ENCODE measurements at places on chromosomes 11 and 22.

DNA sequence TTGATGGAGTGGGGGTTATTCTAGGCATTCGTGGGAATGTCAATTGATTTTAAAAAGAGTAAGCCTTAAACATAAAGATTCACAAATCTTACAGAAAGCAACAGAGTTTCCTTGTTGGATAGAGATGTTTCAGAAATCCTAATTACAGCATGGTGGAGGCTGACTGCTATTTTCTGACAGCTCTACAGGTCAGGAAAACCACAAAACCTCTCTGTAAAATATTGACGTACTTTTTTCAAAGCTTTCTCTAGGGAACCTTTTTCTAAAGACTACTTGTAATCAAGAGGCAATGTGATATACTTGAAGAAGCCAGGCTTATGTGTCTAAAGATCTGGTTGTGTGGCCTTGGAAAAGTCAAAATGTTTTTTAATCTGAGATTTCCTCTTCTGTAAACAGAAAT is 9.1 kb upstream of the OR8B8 start:
- DNase-seq = no peak

- no peak for DNase-seq
Measured at GRCh38 chr22:44271732-44272400, 40.9 kb downstream of the SHISAL1 start.

DNA sequence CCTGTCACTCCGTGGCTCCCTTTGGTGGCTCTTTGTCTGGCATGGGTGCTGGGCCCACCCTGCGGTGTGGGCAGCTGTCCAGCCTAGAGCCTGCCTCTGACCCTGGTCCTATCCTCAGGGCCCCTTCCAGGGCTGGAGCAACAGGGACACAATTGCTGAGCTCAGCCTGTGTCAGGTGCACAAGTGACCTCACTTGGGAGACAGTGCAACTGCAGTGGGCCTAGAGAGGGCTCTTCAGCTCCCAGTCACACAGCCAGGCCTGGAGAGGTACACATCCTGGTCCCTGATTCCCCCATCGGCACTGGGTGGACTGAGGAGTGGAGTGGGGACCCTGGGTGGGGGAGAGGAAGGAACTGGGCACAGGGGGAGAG is 43.9 kb downstream of the RTN4R start:
- DNase-seq = no peak

DNA sequence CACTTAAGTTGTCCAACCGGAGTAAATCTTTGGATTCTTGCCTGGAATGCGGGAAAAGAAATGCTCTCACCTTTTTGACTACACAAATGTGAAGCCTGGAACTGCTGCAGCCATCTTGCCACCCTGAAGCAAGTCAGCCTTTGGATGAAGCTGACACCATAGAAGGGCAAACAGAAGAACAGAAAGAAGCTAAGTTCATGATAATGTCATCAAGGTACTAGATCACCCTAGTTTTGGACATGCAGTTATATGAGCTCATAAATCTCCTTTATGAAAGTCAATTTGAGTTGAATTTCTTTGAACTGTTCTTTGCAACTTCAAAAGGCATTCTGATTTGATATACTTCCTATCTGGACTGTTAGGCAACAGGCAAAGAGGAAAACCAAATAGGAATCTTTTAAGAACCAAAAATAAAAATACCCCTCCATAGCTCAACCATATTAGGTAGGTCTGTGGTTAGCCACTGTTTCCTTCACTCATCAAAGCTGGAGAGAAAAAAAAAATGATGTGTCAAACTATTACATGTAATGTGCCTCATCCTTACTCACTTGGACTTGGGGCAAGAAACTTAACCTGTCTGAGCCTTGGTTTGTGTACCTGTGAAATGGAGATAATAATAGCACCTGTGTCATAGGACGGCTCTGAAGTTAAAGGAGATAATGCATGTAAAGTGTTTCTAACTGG is 91.9 kb downstream of the WT1 start:
- DNase-seq = no peak

DNA sequence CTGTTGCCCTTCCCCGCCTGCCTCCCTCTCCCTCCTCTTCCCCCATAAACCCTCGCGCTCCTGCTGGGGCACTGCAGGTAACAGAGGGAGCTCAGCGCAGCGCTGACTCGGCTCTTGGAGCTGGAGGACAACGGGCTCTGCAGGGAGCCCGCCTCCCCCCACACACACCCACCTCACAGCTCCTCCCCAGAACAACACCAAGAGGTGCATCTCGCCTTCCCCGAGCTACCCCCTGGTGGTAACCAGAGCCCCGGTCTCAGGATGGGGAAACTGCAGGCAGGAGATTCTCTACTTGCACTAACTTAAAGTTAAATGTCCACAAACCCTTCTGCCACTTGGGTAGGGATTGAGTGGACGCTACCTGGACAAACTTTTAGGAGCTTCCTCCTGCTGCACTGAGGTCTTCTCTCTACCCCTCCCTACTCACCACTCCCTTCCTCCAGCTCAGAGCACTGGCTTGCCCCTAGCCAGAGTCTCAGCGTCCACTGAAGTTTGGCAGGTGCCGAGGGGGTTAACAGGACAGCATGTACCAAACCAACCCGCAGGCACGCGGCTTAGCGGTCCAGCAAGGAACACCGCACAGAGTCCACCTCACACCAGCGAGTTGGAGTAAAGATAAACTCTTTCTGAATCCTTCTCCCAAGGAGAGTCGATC is 4.0 kb upstream of the SCN4B start:
- no peak for DNase-seq

- no peak for DNase-seq
Measured at GRCh38 chr11:43358279-43358800, 380 bp upstream of the TTC17 start.

GRCh38 chr22:24107661-24108060 is 73.6 kb upstream of the SUSD2 start:
- no peak for DNase-seq

DNA sequence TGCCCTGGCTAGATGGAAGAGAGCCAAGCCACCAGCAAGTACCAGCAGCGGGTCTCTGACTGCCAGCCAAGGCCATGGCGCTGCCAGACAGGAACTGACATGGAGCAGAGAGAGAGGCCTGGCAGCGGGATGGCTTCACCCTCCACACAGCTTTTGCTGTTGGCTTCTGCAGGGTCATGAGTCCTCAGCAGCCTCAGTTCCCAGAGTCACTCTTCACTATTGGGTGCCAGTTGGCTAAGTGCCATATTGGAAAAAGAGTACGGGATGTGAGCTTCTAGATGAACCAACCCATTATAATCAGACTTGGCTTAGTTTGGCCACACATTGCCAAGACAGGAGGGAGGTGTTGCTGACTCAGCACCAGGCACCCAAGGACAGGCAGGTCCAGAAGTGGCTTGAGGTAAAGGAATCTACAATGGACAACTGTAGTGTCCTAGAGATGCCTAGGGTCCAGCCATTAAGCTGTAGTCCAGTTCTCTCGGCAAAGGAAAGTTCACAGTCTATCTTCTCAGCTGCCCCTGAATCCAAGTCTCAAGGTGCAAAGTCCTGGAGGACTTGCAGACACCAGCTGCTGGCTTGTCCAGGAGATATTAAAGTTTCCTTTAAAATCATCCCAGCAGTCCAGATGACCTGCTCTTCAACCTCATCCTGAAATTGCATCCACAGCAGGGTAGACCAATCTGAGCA is 40.7 kb upstream of the POU2AF1 start:
- no peak for DNase-seq

GRCh38 chr22:37896181-37896592 is 9.9 kb upstream of the MICALL1 start:
- peak; percentile 68 for DNase-seq

GRCh38 chr22:47110817-47111443 is 348.5 kb downstream of the TBC1D22A start:
- no peak for DNase-seq

DNA sequence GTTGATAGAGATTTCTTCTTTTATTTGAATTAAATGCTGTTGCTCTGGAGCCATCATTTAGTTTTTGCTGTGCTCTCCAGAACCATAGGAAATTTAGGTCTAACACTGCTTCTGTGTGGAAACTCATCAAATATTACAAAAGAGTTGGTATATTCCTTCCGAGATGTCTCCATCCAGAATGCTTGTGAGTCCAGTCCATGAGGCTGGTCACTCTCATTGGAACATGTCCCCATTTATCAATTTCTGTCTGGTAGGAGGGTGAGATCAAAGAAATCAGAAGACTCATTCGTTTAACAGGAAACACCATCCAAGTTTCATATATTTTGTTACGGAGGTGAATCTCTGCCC is 52.4 kb upstream of the LMO2 start:
- DNase-seq = no peak

DNA sequence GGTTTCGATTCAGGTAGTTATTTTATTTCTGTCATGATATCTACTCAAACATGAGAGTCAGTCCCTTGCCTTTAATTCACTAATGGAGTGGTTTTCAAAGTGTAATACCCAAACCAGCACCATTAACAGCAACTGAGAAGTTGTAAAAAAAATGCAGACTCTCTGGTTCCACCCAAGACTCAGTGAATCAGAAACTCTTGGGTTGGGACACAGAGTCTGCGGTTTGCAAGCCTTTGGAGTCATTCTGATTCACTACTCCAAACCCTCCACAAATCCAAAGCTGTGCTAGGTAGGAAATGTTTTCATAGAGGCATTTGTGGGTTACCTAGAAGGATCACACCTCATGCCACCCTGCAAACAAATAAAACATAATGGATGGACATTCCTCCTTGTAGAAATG is 340.1 kb downstream of the NTM start:
- no peak for DNase-seq

All from CD4-positive, alpha-beta T cell treated with Interleukin-6 at 100 ng/mL for 8 hours (primary cell).